Neural crest cell (in vitro differentiated cells): ENCODE measurements at places on chromosomes 12 and 14. TPM values are rescaled to one million over a fixed set of nuclear protein-coding genes. Genes with fewer than 3 reads are reported as not detected.

- H3K4me3 ChIP-seq, result no peak overlapping the region
- no peaks in the 10 kb centered on the region for H3K36me3 ChIP-seq
- no peaks in the 10 kb centered on the region for H3K27me3 ChIP-seq
Observed at GRCh38 chr12:122955156-122955555, 11.1 kb downstream of the ABCB9 start.

GRCh38 chr12:96811083-96811482, 96.0 kb upstream of the NEDD1 start:
- peaks cover 16% of the 10 kb centered on the region for H3K4me1 ChIP-seq
- peaks cover 4% of the 10 kb centered on the region for H3K36me3 ChIP-seq
- DNase-seq, result no peak
- H3K27me3 ChIP-seq, result no peaks in the 10 kb centered on the region

GRCh38 chr14:96953087-96953874, 156.1 kb downstream of the VRK1 start:
- no peak for DNase-seq
- H3K27ac ChIP-seq, result no peak overlapping the region
- H3K4me1 ChIP-seq, result peaks cover 15% of the 10 kb centered on the region
- H3K36me3 ChIP-seq, result peaks cover 5% of the 10 kb centered on the region

DNA sequence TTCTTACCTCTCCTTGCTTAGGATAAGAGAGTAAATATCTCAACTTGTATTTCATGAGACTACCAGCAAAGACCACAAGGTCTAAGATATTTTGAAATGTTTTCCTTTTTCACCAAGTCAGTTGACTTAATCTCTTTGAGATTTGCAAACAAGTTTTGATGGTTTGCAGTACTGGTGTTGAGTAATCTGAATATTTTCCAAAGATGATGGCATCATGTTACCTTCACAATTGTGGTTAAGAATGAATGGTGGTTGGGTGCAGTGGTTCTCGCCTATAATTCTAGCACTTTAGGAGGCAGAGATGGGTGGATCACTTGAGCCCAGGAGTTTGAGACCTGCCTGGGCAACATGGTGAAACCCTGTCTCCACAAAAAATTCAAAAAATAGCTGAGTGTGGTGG, 225.7 kb downstream of the TMTC2 start:
- no peaks in the 10 kb centered on the region for H3K36me3 ChIP-seq
- no peaks in the 10 kb centered on the region for H3K4me1 ChIP-seq
- no peaks in the 10 kb centered on the region for H3K27me3 ChIP-seq
- H3K4me3 ChIP-seq, result no peak overlapping the region
- DNase-seq, result no peak

GRCh38 chr12:122686538-122686937, 16.6 kb downstream of the HCAR2 start:
- no peak overlapping the region for H3K27ac ChIP-seq
- no peak overlapping the region for H3K4me3 ChIP-seq
- no peak for DNase-seq
- H3K27me3 ChIP-seq, result no peaks in the 10 kb centered on the region
- H3K36me3 ChIP-seq, result no peaks in the 10 kb centered on the region

- no peaks in the 10 kb centered on the region for H3K36me3 ChIP-seq
- DNase-seq, result no peak
- peak overlapping the region; percentile 64 for H3K4me3 ChIP-seq
- H3K27ac ChIP-seq, result peak overlapping the region; percentile 98
Observed at GRCh38 chr12:93335603-93336162, 42.0 kb upstream of the NUDT4 start.

- no peak overlapping the region for H3K27ac ChIP-seq
- DNase-seq, result no peak
- no peak overlapping the region for H3K4me3 ChIP-seq
- H3K27me3 ChIP-seq, result no peaks in the 10 kb centered on the region
Observed at GRCh38 chr12:87921621-87922020, 107.6 kb downstream of the C12orf50 start.

DNA sequence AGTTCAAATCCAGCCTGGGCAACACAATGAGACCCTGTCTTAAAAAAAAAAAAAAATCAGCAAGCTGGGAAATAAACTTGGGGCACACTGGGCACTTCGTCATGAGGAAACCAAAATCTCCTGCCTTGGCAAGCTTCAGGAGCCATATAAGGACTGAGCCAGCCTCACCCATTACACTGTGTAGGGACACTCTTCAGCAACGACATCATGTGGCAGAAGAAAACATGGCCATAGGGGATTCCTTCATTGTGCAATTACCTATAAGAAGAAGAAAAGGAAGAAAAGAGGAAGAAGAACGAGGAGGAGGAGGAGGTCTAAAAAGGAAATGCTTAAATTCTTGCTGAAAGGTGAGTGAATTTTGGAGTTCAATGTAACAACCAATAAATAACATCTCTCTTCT, 26.1 kb upstream of the IFNG start:
- H3K4me1 ChIP-seq, result no peaks in the 10 kb centered on the region
- H3K27ac ChIP-seq, result no peak overlapping the region
- H3K27me3 ChIP-seq, result no peaks in the 10 kb centered on the region
- no peaks in the 10 kb centered on the region for H3K36me3 ChIP-seq

- H3K36me3 ChIP-seq, result peaks cover 6% of the 10 kb centered on the region
- H3K4me1 ChIP-seq, result no peaks in the 10 kb centered on the region
- no peak overlapping the region for H3K27ac ChIP-seq
- no peak overlapping the region for H3K4me3 ChIP-seq
- no peaks in the 10 kb centered on the region for H3K27me3 ChIP-seq
- DNase-seq, result no peak
Observed at GRCh38 chr12:51505360-51506105, 80.9 kb downstream of the SLC4A8 start.

- H3K27ac ChIP-seq, result no peak overlapping the region
- H3K36me3 ChIP-seq, result no peaks in the 10 kb centered on the region
- H3K4me1 ChIP-seq, result no peaks in the 10 kb centered on the region
- DNase-seq, result no peak
- H3K4me3 ChIP-seq, result no peak overlapping the region
Observed at GRCh38 chr12:23504043-23504442, 445.4 kb downstream of the SOX5 start.

- peaks cover 27% of the 10 kb centered on the region for H3K27me3 ChIP-seq
- H3K4me3 ChIP-seq, result peak within 1 kb of the TSS; percentile 99
- H3K4me1 ChIP-seq, result peaks cover 56% of the 10 kb centered on the region
- peaks cover 19% of the 10 kb centered on the region for H3K36me3 ChIP-seq
- peak; percentile 76 for DNase-seq
- peak within 1 kb of the TSS; percentile 97 for H3K27ac ChIP-seq
Observed at GRCh38 chr12:4273652-4274395, at the start of gene CCND2. Gene CCND2, plus strand, starts transcription at chr12:4273762. Its CDS starts 279 bp downstream, at chr12:4274041.

DNA sequence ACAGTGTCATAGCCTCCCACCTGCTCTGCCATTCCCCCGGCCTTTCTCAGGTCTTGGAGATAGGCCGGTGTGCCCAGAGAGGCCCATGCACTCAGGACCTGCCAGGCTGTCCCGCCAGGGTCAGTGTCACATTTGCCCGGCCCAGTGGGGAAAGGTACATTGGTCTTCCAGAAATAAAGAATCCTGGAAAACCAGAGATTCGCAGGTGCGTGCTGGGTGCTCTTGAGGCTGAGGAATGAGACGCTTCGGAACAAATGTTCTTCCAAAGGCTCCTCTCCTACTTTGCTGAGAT, 205.8 kb upstream of the RTL1 start:
- no peak overlapping the region for H3K27ac ChIP-seq
- H3K36me3 ChIP-seq, result no peaks in the 10 kb centered on the region
- peaks cover 14% of the 10 kb centered on the region for H3K4me1 ChIP-seq
- no peaks in the 10 kb centered on the region for H3K27me3 ChIP-seq
- no peak for DNase-seq

DNA sequence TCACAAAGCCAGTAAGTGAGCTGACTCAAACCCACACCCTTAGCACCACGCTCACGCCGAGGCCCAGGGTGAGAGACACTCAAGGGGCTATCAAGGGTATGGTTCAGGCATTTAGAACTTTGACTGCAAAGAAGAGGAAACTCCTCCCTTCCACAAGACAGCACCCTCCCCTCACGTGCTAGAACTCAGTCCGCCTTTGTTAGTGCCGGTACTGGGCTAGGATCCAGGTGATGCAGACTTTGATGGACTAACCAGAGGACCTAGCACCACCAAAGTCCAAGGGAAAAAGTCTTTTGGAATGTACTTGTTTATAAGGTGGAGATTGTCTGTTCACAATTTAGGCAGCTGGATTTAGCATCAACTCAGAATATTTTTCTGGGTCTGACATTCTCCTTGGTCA, 33.7 kb downstream of the VWF start:
- no peaks in the 10 kb centered on the region for H3K36me3 ChIP-seq
- no peak for DNase-seq
- H3K4me1 ChIP-seq, result peaks cover 15% of the 10 kb centered on the region
- H3K4me3 ChIP-seq, result no peak overlapping the region
- H3K27ac ChIP-seq, result peak overlapping the region; percentile 73

DNA sequence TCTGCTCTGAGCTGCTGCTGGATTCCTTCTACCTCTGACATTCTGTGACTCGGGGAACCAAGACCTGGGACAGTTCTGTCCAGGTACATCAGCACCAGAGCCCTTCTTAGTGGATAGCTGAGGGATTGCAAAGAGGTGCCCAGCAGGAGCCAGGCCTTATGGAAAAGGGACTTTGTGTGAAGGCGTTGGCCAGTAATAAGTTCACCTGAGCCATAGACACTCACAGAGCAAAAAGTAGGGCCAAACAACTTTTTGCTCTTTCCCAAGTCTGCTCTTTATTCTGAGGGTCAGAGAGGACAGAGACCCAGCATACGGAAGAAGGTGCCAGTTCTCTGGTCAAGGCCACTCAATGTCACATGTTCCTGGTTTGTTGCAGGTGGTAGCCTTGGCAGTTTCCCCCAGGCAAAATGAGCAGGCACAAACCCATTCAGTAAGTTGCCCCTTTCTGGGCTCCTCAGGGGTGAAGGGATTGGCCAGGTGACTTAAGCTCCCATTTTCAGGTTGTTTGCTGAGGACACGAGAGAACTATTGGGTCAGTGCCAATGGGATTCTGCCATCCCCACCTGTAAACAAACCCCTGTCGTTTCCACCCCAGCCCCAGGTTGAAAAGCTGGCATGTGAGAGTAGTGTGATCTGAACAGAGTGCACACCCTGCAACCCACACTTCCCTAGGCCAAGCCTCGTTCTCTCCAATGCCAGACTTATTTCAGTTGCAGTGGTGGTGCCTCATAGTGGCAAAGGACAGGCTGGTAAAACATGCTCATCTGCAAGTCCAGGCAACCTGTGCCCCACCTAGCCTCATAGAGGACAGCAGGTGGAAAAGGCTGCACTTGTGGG, 150.3 kb downstream of the SMOC1 start:
- DNase-seq, result no peak
- H3K27me3 ChIP-seq, result no peaks in the 10 kb centered on the region
- no peak overlapping the region for H3K4me3 ChIP-seq
- H3K36me3 ChIP-seq, result peaks cover 20% of the 10 kb centered on the region
- H3K4me1 ChIP-seq, result peaks cover 36% of the 10 kb centered on the region

- H3K27ac ChIP-seq, result no peak overlapping the region
- no peak overlapping the region for H3K4me3 ChIP-seq
- H3K36me3 ChIP-seq, result peaks cover 3% of the 10 kb centered on the region
- H3K4me1 ChIP-seq, result no peaks in the 10 kb centered on the region
Observed at GRCh38 chr14:72636094-72636493, 257.8 kb downstream of the DPF3 start.

GRCh38 chr12:89087149-89087825, 265.0 kb downstream of the DUSP6 start:
- no peaks in the 10 kb centered on the region for H3K27me3 ChIP-seq
- DNase-seq, result no peak
- no peak overlapping the region for H3K27ac ChIP-seq
- H3K36me3 ChIP-seq, result peaks cover 8% of the 10 kb centered on the region
- peaks cover 18% of the 10 kb centered on the region for H3K4me1 ChIP-seq
- H3K4me3 ChIP-seq, result no peak overlapping the region

- peaks cover 4% of the 10 kb centered on the region for H3K36me3 ChIP-seq
- H3K27ac ChIP-seq, result no peak overlapping the region
- no peaks in the 10 kb centered on the region for H3K4me1 ChIP-seq
Observed at GRCh38 chr14:87971010-87971409, 22.0 kb downstream of the GALC start.

- no peak overlapping the region for H3K4me3 ChIP-seq
- peaks cover 45% of the 10 kb centered on the region for H3K4me1 ChIP-seq
- no peaks in the 10 kb centered on the region for H3K27me3 ChIP-seq
- H3K36me3 ChIP-seq, result no peaks in the 10 kb centered on the region
- H3K27ac ChIP-seq, result peak overlapping the region; percentile 40
Observed at GRCh38 chr12:131137009-131137835, 183.5 kb downstream of the ADGRD1 start.

- H3K4me3 ChIP-seq, result no peak overlapping the region
- H3K27me3 ChIP-seq, result peaks cover 6% of the 10 kb centered on the region
Observed at GRCh38 chr14:54123841-54124240, 167.2 kb upstream of the BMP4 start.

DNA sequence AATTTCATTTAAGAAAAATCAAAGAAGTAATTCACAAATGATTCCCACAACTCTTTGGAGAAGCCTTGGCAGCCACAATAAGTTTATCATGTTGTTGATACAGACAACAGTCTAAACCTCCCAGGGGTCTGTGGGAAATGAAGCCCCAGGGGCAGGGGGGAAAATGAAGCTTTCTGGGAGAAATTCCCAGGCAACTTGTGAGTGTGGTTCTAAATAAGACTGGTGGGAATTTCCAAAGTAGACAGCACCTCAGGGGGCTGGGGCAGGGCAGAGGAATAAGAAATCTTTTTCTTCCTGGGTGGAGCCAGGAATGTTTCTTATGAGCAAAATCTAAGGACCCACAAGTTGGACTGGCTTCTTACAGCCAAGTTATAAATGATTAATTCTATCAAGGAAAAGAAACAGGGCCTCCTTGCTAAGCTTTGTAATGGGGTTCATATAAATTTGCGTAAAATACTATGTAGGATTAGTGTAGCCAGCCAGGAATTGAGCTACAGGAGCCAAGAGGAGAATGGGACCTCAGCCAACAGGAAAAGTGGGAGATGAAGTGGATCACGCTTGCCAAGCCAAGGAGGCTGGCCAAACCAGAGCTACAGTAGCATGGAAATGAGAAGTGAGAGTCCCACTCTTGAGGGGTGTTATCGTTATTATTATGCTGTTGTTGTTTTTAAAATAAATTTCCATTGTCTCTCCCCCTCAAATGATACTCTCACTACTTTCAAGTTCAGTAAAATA, 182.9 kb upstream of the FAR2 start:
- H3K4me1 ChIP-seq, result peaks cover 10% of the 10 kb centered on the region
- H3K27ac ChIP-seq, result no peak overlapping the region
- H3K36me3 ChIP-seq, result no peaks in the 10 kb centered on the region
- DNase-seq, result no peak
- H3K27me3 ChIP-seq, result no peaks in the 10 kb centered on the region

GRCh38 chr12:87529413-87529812, 499.8 kb downstream of the C12orf50 start:
- no peak overlapping the region for H3K4me3 ChIP-seq
- H3K36me3 ChIP-seq, result no peaks in the 10 kb centered on the region
- H3K27me3 ChIP-seq, result no peaks in the 10 kb centered on the region
- no peak overlapping the region for H3K27ac ChIP-seq

Gene NELL2
- total RNA-seq, result 89.1 and 101 TPM in 2 replicates

Gene SYNE3
- 0.82 and 0.96 TPM in 2 replicates for total RNA-seq

Gene CMTM5
- total RNA-seq, result 2.0 and 3.1 TPM in 2 replicates

Gene CPM
- total RNA-seq, result not detected in 2 replicates

Gene KRT85
- not detected in 2 replicates for total RNA-seq

Gene SERPINA12
- total RNA-seq, result not detected in 2 replicates

Gene KRT78
- not detected in 2 replicates for total RNA-seq

Gene MSI1
- total RNA-seq, result 224 and 229 TPM in 2 replicates

Gene RHOJ
- 28.0 and 34.6 TPM in 2 replicates for total RNA-seq
